ENCODE measurements at places on chromosomes 16 and 17. TPM values are rescaled to one million over a fixed set of nuclear protein-coding genes. Genes with fewer than 3 reads are reported as not detected.

Gene RUNDC3A
- 0.97 TPM for total RNA-seq

Gene ZDHHC7
- total RNA-seq, result 43.7 TPM

Gene DNAJA3
- 50.7 TPM for total RNA-seq

Gene TMEM220
- total RNA-seq, result 3.7 TPM

Gene GCGR
- total RNA-seq, result not detected

Gene SRL
- total RNA-seq, result 400 TPM

Gene TPSB2
- total RNA-seq, result 5.5 TPM

- DNase-seq, result no peak
These were observed 199.0 kb upstream of the SOX9 start for GRCh38 chr17:71921796-71922195.

GRCh38 chr16:5193861-5194260 lies 96.3 kb upstream of the EEF2KMT start:
- DNase-seq, result no peak

DNA sequence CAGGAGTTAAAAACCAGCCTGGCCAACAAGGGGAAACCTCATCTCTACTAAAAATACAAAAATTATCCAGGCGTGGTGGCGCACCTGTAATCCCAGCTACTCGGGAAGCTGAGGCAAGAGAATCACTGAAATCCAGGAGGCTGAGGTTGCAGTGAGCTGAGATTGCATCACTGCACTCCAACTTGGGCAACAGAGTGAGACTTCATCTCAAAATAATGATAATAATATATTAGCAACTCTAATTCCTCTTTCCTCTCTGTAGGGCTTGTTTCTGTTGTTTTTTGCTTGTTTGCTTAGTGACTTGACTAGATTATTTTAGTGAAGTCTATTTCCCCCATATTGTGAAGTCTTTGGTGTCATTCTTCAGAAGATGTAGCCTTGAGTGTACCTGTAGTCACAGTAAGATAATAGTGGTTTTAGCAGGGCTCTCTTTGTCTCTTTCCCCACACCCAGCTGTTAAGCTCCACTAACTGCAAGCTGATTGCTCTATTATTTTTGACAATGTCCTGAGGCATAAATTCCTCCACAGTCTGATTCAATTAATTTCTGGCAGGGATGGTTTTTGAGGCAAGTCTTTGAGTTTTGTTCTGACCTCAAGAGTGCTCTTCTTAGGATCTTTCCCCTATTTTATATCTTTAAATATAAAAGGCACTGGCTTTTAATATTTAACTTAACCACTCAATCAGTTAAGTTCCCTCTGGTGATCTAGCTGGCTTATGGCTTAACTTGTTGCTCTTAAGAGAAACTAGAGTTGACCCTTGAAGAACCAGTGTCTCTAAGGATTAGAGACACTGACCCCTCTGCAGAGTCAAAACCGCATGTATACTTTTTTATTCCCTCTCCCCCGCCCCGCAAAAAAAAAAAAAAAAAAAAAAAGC lies 18.6 kb upstream of the TNFSF12 start:
- DNase-seq, result no peak

- DNase-seq, result no peak
These were observed 24.9 kb downstream of the USP31 start for GRCh38 chr16:23124315-23124714.

DNA sequence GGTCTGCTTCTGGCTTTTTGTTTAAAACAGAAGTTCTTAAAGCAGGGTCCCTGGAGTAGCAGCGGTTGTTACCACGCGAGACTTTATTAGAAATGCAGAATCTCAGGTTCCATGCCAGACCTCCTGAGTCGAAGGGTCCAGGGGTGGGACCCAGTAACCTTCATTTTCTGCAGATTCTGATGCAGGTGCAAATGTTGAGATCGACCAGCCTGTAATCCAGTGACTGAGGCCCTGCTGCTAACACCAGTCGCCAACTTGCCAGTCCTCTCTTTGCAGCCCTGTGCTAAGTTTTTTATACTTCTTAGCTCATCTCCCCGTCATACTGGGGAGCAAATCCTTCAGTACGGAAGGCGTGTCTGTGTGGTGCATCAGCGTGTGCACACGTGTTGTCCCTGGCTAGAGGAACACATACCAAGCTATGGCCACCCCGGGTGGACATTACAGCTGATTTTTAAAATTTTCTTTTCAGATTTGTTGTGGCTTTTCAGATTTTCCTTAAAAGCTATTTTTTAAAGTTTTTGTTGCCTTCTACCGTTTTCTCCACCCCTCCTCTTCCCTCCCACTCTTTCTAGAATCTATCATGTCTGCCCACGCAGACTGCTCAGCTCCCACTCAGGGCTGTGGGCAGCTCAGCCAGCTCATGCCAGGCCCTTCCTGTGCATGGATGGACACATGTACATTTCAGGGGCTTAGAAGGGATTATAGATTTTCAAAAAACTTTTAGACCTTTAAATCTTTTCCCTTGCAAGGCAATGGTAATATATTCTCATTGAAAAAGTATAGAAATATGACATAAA lies 57.7 kb downstream of the MEAK7 start:
- peak; percentile 20 for DNase-seq

GRCh38 chr17:13036751-13037150 lies 18.9 kb upstream of the ELAC2 start:
- DNase-seq, result no peak

DNA sequence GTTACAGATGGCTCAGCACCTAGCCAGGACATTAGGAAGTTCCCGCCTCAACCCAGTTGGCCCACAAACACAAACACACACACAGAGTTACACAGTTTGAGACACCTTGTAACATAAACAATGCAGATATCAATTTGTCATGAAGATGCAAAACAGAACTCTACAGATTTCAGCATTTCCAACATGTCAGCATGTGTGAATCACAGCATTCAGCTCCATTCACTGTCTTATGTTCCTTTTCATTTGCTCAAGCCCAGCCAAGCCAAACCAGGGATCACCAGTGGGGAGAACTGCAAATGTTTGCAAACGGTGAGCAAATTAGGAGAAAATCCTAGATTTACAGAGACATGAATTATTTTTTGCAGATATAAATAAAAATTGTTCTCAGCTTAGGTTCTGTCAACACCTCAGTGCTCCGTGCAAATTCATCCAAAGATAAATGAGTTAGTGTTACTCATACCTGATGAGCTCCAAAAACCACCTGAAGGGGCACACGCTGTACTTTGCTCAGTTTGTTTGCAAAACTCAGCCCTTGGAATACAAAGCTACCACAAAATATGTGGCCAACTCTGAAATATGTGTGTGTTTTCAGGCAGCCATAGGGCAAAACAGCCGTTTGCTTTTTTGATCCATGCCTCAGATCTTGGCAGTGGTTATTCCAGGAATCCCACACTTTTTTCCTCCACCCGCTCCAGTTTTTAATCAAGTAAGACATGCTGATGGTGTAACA lies 16.3 kb upstream of the COX10 start:
- DNase-seq, result no peak

DNA sequence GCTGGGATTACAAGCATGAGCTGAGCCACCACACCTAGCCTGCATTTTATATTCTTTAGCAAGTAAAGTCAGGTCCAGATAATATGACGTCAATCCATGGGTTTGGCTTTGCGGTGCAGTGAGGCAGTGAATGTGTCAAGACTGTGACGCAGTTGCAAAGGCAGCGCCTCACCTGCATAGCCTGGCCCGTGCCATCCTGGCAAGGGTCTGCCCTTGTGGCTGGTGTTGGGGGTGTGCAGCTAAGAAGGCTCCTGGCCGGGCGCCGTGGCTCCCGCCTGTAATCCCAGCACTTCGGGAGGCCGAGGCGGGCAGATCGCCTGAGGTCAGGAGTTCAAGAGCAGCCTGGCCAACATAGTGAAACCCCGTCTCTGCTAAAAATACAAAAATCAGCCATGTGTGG lies 7.0 kb downstream of the PDF start:
- no peak for DNase-seq

GRCh38 chr16:333406-334094 lies 19.0 kb downstream of the AXIN1 start:
- no peak for DNase-seq

- no peak for DNase-seq
These were observed 22.1 kb downstream of the CYTH1 start for GRCh38 chr17:78759969-78760352.

DNA sequence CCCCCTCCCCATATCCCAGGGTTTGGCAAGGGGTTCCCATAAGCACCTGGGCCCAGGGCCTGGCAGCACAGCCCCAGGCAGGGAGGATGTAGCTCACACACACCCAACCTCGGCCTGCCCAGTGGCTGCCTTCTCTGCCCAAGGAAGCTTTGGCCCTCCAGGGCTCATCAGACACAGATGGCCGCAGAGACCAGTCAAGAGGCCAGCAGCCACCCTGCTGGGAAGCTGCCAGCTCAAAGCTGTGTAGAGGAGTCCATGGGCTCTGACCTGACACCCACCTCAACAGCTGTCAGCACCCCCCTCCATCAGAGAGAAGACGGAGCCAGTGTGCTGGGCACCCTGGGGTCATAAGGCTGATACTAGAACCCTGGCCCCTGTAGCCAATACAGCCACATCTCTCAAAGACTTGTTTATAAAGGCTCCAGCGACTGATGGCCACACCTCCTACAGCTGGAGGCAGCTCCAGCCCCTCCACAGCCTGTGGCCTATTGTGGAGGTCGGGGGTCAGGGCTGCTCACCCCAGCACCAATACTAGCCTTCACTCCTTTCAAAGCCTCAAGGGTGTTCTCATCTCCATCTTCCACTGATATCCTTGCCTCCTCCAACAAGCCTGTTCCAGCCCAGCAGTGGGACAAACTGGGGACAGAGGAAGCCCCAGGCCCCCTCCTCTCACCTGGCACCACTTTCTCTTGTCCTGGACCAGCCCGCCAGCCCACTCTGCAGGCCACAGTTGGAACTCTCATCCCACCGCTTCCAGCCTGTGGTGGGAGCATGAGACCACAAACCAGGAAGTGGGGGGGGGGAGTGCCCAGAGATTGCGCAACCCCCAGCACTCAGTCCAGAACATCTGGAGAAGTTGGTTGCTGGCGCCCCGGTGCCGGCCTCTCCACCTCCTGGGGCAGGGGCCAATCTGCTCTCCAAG lies 2.2 kb upstream of the MPG start:
- no peak for DNase-seq

GRCh38 chr16:22763437-22764080 lies 50.4 kb upstream of the HS3ST2 start:
- DNase-seq, result no peak

GRCh38 chr16:1450841-1451240 lies 6.5 kb upstream of the CCDC154 start:
- DNase-seq, result no peak

DNA sequence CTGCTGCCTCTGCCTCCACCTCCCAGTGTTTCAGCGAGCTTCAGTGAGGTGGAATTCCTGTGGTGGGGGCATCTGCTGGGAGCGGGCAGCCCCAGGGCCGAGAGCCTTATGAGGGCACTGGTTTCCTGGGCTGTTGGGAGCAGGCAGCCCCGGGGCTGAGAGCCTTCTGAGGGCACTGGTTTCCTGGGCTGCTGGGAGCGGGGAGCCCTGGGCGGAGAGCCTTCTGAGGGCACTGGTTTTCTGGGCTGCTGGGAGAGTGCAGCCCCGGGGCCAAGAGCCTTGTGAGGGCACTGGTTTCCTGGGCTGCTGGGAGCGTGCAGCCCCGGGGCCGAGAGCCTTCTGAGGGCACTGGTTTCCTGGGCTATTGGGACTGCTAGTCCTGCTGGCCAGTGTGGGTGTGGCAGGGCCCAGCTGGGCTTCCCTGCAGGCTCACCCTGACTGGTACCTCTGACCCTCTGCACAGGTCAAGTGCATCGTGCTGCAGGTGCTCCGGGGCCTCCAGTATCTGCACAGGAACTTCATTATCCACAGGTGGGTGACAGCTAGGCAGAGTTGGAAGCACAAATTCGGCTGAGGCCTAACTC lies 5.6 kb downstream of the CDK10 start:
- peak; percentile 44 for DNase-seq

GRCh38 chr17:59510611-59511010 lies 54.8 kb upstream of the DHX40 start:
- DNase-seq, result no peak

- no peak for DNase-seq
These were observed 1.9 kb downstream of the FOXJ1 start for GRCh38 chr17:76138896-76139752.

- DNase-seq, result no peak
These were observed 20.5 kb upstream of the RPTOR start for GRCh38 chr17:80523956-80524712.

- no peak for DNase-seq
These were observed 200.5 kb upstream of the CHMP6 start for GRCh38 chr17:80790981-80791742.

DNA sequence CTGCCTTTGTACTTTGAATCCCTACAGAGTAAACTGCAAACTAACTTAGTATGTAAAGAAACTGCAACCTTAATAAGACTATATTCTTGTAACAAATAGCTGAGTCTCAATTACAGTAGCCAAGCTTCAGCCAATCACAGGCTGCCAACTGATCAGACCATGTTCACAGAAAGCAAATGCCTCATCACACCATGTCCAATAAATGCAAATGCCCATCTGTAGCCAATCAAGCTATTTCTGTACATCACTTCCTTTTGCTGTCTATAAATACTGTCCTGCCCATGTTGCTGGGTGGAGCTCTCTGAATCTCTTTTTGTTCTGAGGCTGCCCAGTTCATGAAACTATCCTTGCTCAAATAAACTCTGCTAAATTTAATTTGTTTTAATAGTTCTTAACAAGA lies 531.7 kb upstream of the TOM1L1 start:
- DNase-seq, result no peak

- peak; percentile 61 for DNase-seq
These were observed 14.5 kb downstream of the RAB11FIP4 start for GRCh38 chr17:31405890-31406371.

GRCh38 chr16:48632137-48632774 lies 22.3 kb upstream of the N4BP1 start:
- DNase-seq, result no peak

- DNase-seq, result no peak
These were observed 116.8 kb downstream of the WSCD1 start for GRCh38 chr17:6186998-6187397.

DNA sequence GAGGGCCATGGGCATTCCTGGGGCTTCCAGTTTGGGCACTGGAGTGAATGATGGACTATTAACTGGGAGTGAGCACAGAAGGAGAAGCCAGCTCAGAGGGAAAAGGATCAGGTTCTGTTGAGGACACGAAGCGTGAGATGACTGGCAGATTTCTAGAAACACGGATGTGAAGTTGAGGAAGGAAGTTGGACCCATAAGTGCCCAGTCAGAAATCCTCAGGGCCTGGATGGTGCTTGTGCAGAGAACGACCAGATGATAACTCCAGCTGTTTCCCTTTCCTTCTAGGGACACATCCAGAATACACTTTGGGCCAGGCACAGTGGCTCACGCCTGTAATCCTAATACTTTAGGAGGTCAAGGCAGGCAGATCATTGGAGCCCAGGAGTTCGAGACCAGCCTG lies 23.3 kb upstream of the ANKRD40CL start:
- no peak for DNase-seq

GRCh38 chr16:49473131-49473530 lies 99.5 kb downstream of the C16orf78 start:
- peak; percentile 59 for DNase-seq

DNA sequence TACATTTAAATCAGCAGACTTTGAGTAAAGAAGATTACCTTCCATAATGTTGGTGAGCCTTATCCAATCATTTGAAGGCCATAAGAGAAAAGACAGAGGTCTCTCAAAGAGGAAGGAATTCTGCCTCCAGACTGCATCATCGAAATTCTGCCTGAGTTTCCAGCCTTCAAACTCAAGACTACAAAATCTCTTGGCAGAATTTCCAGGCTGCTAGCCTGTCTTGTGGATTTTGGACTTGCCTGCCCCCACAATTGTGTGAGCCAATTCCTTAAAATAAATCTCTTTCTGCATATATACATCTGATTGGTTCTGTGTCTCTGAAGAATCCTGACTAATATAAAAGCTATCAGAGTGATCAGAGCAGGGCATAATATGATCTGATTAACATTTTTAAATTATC lies 216.6 kb upstream of the CPHXL start:
- no peak for DNase-seq
